Uterine smooth muscle cell (primary cell): ENCODE measurements at places on chromosomes 2 and 18. TPM values are rescaled to one million over a fixed set of nuclear protein-coding genes. Genes with fewer than 3 reads are reported as not detected.

CCDC121 gene
- 1.7 and 2.0 TPM in 2 replicates for total RNA-seq

ACTG2 gene
- 2.9 and 6.2 TPM in 2 replicates for total RNA-seq

CFC1 gene
- total RNA-seq: not detected in 2 replicates

ADAM17 gene
- total RNA-seq: 43.8 and 56.5 TPM in 2 replicates

AOX1 gene
- total RNA-seq: 56.2 and 86.3 TPM in 2 replicates

IL1F10 gene
- total RNA-seq: not detected in 2 replicates
